ENCODE measurements at places on chromosomes 4 and X. TPM values are rescaled to one million over a fixed set of nuclear protein-coding genes. Genes with fewer than 3 reads are reported as not detected.

Gene PAGE2B
- total RNA-seq, result not detected

- DNase-seq, result no peak
Observed at GRCh38 chr4:6313216-6313615, 43.6 kb downstream of the WFS1 start.

GRCh38 chr4:20354120-20354519 is 102.4 kb downstream of the SLIT2 start:
- DNase-seq, result no peak

GRCh38 chr4:167711517-167711916 is 380.8 kb upstream of the ANXA10 start:
- DNase-seq, result no peak

Gene ARMCX4
- total RNA-seq, result 1.6 TPM
